Left ventricle myocardium superior (tissue), 1 donor: ENCODE measurements at places on chromosomes 1 and 21. TPM values are rescaled to one million over a fixed set of nuclear protein-coding genes. Genes with fewer than 3 reads are reported as not detected.

Gene EDEM3
- total RNA-seq, result 18.3 TPM

Gene PRAMEF27
- not detected for total RNA-seq

Gene PRAMEF8
- not detected for total RNA-seq

Gene MAEL
- total RNA-seq, result 0.87 TPM

DNA sequence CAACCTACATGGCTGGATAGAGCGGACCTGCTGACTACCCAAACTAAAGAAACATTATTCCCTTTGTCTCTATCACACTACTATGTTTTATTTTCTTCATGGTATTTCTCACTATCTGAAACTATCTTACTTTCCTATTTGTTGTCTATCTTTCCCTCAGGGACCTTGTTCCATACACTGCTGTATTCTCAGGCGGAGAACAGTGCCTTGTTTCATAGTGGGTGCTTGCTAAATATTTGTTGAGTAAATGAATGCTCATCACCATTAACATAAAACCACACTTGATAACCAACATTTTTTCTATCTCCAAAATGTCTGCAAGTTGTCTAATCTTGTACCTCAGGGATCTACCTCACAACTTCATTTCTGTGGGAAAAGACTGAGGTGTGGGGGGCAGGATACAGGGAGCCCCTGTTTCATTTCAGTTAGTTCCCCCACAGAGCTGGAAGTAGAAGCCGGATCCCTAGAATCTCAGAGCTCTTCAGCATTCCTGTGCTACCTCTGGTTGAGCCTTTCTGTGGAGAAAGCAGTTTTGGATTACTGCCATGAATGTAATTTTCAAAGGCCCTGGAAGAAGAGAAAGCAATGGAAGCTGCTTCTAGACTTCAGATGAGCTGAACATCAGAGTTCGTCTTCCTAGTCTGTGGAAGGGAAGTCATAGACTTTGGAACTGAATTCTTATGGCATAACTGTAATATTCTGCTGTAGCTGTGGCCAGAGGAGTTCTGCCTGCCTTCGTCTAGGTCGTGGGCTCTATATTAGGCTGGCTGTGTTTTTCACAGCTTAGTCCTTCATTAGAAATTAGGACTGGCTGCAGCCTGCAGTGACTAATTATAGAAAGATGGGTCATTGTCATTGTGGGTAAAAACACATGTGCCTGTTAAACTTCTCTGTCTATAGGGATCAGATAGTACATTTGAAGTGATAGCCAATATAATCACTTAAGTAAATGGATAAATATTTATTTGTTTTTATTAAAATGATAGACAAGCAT lies 293.2 kb upstream of the SGIP1 start:
- no peak for DNase-seq

- DNase-seq, result no peak
Observed at GRCh38 chr1:110434946-110435345, 16.0 kb upstream of the PROK1 start.

GRCh38 chr1:227234998-227235405 lies 83.3 kb downstream of the CDC42BPA start:
- DNase-seq, result no peak

GRCh38 chr1:157199421-157199755 lies 61.2 kb upstream of the ETV3 start:
- DNase-seq, result no peak

DNA sequence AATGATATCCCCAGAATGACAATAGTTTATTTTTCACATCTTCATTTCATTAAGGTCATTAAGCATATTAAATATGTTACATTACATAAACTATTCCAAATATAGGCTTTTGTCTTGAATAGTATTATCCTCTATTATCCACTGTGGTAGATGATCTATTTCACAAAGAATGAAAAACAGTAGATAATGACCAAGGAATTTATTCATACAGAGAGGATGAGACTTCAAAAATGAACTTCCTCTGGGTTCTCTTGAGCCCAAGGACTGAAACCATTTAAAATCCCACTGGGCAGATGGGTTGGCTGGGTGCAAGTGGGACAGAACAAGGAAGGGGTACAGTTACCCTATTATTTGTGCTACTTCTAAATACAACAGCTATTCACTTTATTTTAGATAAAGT lies 33.0 kb downstream of the PTPN14 start:
- no peak for DNase-seq

DNA sequence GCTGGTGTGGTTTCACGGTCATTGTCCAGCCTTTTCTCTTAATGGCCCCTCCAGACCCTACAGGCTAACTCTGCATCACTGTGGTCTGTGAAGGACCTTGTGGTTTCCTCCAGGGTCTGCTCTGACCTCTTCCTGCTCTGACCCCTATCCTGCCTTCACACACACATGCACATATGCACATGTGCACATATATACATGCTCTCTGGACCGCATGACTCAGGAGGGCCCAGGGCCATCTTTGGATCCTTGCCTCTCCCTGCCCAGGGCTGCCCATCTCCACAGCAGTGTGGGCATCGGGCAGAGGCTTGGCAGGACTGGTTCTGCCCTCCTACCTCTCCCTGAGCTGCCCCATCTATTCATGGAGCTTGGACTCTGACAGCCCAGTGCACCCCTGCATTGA lies 510.9 kb downstream of the PTPRU start:
- DNase-seq, result no peak

DNA sequence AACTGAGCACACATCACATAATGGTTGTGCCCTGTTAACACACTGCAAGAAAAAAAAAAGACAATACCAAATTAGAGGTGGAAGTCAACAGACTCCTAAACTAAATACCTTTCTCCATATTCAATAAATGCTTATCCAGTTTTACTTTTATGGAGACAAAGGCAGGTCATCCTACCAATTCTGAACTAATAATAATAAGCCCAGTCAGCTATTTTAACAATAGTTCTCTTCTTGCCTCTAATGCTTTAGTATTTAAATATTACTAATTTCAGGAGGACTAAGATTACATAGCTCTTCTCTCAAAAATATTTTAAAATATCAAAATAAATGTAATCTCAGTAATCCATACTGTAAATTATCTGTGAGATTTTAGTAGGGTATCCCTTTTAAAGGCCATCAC lies 10.5 kb downstream of the COPA start:
- DNase-seq, result no peak

DNA sequence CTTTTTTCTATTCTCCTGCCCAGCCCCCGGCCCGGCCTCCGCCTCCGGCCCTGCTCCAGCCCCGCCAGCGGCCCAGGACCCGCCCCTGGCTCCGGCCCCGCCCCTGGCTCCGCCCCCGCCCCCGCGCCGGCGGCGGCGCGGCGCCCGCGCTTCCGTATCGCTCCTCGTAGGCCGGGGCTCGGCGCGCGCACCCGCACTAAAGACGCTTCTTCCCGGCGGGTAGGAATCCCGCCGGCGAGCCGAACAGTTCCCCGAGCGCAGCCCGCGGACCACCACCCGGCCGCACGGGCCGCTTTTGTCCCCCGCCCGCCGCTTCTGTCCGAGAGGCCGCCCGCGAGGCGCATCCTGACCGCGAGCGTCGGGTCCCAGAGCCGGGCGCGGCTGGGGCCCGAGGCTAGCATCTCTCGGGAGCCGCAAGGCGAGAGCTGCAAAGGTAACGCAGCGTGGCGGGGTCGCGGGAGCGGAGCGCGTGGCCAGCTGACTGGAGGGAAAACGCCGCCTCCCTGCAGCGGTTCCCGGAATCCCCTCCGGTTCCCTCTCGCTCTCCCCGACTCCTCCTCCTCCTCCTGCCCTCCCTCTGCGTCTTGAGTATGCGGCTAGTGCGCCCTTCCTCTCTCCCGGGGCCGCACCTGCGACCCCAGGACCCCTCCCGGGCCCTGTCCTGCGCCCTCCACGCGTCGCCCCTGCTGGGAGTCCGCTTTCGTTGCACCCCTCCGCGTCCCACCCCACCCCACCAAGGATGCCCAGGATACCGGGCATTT lies at the start of gene IFNAR2:
TSS of gene IFNAR2 (plus strand) at position 155 of the 761 bp plus-strand sequence. CDS start 11,985 bp downstream, outside the sequence.
- DNase-seq, result peak; percentile 89

GRCh38 chr1:46158312-46159281 lies 16.3 kb upstream of the TSPAN1 start:
- no peak for DNase-seq

DNA sequence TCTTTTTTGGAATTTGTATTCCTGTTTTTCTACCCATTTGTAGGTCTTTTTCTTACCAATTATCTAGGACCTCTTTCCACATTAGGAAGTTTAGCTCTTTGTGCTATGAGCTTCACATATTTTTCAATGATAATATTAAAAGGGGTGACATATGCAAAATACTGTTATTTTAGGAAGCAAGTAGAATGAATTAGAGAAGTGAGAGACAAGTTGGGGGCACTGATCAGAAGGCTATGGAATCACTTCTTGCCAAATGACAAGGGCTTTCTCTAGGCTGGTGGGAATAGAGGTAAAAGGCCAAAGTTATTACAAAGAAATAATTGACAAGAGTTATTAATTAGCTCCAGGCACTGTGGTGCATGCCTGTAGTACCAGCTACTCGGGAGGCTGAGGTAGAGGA lies 4.3 kb upstream of the BCAR3 start:
- no peak for DNase-seq
